ENCODE measurements at places on chromosomes 2 and 18. TPM values are rescaled to one million over a fixed set of nuclear protein-coding genes. Genes with fewer than 3 reads are reported as not detected.

PRKAG3 gene
- 0.14 TPM for total RNA-seq

IL1RL1 gene
- 1.1 TPM for total RNA-seq

RNF103 gene
- 40.1 TPM for total RNA-seq

ALMS1 gene
- total RNA-seq = 7.7 TPM

SKOR2 gene
- not detected for total RNA-seq

DRC1 gene
- total RNA-seq = not detected

LRPPRC gene
- 85.8 TPM for total RNA-seq

- DNase-seq = no peak
Measured at GRCh38 chr2:196233021-196233804, 61.8 kb upstream of the STK17B start.

DNA sequence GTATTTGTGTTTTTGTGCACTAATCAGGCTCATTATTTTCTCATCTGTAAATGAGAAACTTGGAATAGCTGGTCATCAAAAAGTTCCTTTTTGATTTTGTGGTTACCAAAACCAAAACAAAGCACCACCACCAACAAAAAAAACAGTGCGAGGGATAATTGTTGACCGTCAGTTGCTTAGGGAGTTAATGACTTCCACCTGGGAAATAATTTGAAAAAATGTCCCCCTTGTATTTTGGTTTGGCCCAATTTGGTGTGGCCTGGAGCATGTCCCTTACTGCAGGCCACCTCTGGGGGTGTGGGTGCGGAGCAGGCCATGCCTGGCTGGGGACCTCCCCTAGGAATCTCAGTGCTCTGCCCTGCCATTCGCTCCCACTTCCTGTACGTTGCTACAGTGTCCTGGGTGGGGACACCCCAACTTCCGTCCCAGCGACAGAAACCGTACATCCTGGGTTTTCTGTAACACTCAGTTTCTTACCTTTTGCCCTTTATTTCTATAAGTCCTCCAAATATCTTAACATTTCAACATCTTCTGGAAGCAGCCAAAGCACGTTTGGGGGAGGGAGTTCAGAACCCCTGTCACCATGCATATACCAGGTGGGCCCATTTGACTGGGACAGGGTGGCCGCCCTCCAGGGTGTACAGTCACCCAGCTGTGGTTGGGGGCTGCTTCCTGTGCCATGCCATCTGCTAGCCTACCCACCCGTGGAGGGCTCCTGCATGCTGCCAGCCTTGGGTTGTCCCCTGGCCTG is 31.3 kb downstream of the NCK2 start:
- DNase-seq = no peak

DNA sequence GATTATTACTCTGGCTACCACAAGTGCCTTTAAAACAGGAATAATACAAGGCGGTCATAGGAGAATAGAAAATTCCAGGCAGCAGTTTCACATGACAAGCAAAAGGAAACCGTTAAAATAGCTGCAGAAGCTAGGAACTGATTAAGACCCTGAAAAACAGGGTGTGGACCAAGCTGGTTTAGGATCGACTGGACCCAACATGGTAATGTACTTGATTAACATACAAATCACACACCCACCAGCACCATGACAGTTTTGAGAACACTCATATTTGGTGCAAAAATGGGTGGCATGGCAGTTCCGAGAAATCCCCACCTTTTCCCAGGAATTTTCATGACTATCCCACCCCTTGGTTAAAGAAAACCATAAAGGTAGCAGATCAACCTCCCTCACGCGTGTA is 51.9 kb upstream of the TMEM163 start:
- no peak for DNase-seq

DNA sequence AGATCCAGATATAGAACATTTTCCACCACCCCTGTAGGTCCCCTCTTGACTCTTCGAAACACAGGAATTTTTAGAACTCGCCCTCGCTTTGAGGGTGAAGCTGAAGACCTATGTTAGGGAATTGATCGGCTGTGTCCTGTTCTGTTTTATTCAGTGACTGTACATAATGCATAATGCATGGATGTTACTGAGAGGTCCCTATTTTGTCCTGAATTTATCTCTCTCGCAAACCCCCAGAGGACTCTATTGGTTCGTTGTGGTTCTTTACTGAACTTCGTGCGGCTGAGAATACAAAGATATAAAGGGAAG is 431 bp upstream of the EIF5B start:
- DNase-seq = no peak

DNA sequence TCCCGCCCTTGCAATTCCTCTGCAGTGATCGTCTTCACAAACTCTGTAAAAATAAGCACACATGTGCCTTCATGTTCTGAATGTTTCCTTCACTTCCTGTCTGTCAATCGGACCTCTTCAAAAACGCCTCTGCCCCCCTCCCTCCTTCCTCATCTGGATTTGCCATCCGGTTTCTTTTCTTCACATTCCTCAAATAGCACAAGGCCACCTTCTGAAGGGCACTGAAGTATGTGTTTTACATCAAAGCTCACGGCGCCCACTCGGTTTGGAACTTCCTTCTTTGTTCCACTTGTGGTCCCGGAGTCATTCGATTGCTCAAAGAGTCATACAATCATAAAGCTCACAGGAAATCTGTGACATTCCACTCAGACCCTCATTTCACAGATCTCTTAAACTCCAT is 758.1 kb upstream of the SALL3 start:
- DNase-seq = no peak

DNA sequence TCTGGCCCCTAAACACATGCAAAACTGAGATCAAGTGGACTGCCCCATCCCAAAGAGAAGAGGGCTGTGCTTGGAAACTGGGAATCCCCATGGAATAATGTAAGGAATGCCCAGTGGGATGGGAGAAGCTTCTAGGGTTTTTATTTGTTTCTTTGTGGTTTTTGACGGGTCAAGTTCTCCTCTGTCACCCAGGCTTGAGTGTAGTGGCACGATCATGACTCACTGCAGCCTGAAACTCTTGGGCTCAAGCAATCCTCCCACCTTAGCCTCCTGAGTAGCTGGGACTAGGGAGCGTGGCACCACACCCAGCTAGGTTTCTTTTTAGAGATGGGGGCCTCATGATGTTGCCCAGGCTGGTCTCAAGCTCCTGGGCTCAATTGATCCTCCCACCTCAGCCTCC is 101.7 kb upstream of the ZSWIM2 start:
- no peak for DNase-seq

GRCh38 chr2:28991021-28991420 is 9.9 kb downstream of the TOGARAM2 start:
- no peak for DNase-seq

All from left ventricle myocardium inferior (tissue), 1 donor.